ENCODE measurements at places on chromosomes 12 and 14.

- no peak overlapping the region for H3K4me3 ChIP-seq
- no peaks in the 10 kb centered on the region for H3K36me3 ChIP-seq
- no peak overlapping the region for H3K27ac ChIP-seq
- no peak for DNase-seq
- H3K4me1 ChIP-seq: no peaks in the 10 kb centered on the region
Measured at GRCh38 chr12:25052914-25053211, 104.0 kb upstream of the BCAT1 start.

DNA sequence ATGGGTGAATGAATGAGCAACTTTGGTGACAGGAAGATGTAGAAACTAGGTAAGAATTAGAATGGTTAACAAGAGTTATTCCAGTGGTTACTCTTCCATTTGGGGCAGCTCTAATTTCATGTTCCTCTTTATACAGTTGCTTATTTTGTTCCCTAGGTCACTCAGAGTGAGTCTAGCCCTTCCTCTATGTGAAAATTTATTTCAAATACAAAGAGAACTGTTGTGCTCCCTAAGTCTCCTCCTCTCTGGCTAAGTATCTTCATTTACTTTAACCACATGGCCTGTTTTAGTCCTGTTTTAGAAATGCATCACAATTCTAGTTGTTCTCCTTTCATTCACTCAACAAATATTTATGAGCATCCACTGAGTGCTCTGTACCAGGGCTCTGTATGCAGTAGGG, 51.1 kb upstream of the HIF1A start:
- no peak for DNase-seq
- no peak overlapping the region for H3K4me3 ChIP-seq
- no peaks in the 10 kb centered on the region for H3K36me3 ChIP-seq
- H3K27me3 ChIP-seq: no peaks in the 10 kb centered on the region
- no peak overlapping the region for H3K27ac ChIP-seq

GRCh38 chr12:52121824-52122539, 42.5 kb downstream of the SMIM41 start:
- DNase-seq: peak; percentile 90
- H3K27me3 ChIP-seq: no peaks in the 10 kb centered on the region
- no peak overlapping the region for H3K27ac ChIP-seq
- H3K4me1 ChIP-seq: peaks cover 32% of the 10 kb centered on the region
- peak overlapping the region; percentile 4 for H3K4me3 ChIP-seq

DNA sequence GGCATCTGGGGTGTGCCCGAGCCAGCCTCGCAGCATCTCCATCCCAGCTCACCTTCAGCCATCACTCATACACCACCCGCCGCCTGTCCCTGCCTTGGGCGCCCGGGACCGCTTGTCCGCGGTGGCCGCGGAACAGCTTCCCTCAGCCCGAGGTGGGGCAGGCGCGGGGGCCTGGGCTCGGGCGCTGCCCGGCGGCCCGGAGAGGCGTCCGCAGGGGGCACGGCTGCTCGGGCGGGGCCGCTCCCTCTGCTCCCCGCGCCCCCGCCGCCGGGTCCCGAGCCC, 430 bp downstream of the SLC41A2 start:
- 0 out of 2 replicates have a peak, but pooled peaks cover 2% of the 10 kb centered on the region for H3K4me1 ChIP-seq
- DNase-seq: no peak
- no peaks in the 10 kb centered on the region for H3K36me3 ChIP-seq

DNA sequence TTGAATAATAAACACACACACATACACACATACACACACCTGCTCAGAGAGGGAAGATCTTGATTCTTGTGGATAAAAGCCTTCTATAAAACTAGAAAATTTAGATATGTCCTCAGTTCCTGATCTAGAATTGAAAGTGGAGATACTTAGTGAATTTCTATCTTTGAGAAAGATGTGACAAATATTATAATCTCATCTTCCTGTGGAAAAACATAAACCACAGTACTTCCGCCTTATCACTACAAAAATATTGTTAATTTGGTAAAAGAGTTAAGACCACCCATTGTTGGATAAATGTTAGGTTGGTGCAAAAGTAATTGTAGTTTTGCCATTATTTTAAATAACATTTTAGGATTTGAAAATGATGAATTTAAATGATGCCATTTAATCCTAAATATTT, at the start of gene KLRK1:
Gene KLRK1, minus strand, starts transcription at position 138 of the 400 bp plus-strand sequence. CDS start 1,231 bp downstream, outside the sequence.
- H3K27me3 ChIP-seq: no peaks in the 10 kb centered on the region
- no peak within 1 kb of the TSS for H3K27ac ChIP-seq
- no peaks in the 10 kb centered on the region for H3K4me1 ChIP-seq
- H3K36me3 ChIP-seq: no peaks in the 10 kb centered on the region
- H3K4me3 ChIP-seq: no peak within 1 kb of the TSS
- DNase-seq: no peak

DNA sequence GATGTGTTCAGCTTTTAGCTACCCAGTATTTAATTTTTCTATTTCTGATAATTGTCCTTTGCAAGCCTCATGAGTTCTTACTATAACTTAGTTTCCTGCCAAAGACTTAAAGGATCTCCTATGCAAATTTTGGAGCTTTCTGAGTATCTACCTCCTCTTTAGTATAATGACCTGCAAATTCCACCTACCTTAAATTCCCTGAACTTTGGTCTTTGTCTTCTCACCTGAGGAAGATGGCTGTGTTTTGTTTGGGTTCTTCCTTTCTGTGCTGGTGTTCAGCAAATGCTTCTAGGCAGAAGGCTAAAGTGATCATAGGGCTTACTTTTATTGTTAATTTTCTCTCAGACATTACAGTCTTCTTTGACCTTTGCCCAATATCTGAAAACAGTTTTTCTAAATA, 142.8 kb downstream of the FUT8 start:
- H3K27ac ChIP-seq: no peak overlapping the region
- no peaks in the 10 kb centered on the region for H3K27me3 ChIP-seq
- DNase-seq: no peak
- no peak overlapping the region for H3K4me3 ChIP-seq
- H3K4me1 ChIP-seq: no peaks in the 10 kb centered on the region
- no peaks in the 10 kb centered on the region for H3K36me3 ChIP-seq

GRCh38 chr14:36485773-36486172, 34.3 kb downstream of the NKX2-1 start:
- H3K27me3 ChIP-seq: no peaks in the 10 kb centered on the region
- no peaks in the 10 kb centered on the region for H3K4me1 ChIP-seq
- H3K4me3 ChIP-seq: no peak overlapping the region
- no peak for DNase-seq

- H3K4me1 ChIP-seq: peaks cover 5% of the 10 kb centered on the region
- H3K27me3 ChIP-seq: no peaks in the 10 kb centered on the region
- H3K4me3 ChIP-seq: no peak overlapping the region
- H3K36me3 ChIP-seq: no peaks in the 10 kb centered on the region
- no peak for DNase-seq
- no peak overlapping the region for H3K27ac ChIP-seq
Measured at GRCh38 chr14:53368711-53369201, 215.6 kb upstream of the DDHD1 start.

DNA sequence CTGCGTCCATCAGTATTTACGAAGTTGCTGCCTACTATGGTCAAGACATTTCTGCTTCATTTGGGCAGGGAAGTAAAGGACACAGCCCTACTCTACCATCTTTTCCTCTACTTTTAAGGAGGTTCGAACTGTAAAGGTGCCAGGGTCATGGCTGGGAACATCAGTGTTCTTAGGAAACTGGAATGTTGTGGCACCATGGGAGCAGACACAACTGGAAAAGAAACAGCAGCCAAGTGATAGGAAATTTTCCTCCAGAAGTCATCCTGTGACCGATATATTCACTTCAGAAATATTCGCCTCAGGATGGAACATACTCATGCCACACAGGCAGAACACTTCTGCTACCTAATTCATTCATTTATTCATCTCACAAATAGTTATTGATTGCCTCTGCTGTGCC, 104.4 kb downstream of the ETV6 start:
- H3K36me3 ChIP-seq: 0 out of 2 replicates have a peak, but pooled peaks cover 3% of the 10 kb centered on the region
- H3K4me1 ChIP-seq: peaks cover 19% of the 10 kb centered on the region
- no peak overlapping the region for H3K4me3 ChIP-seq
- no peaks in the 10 kb centered on the region for H3K27me3 ChIP-seq
- no peak for DNase-seq
- H3K27ac ChIP-seq: no peak overlapping the region

GRCh38 chr12:219891-220352, 6.0 kb upstream of the SLC6A12 start:
- H3K4me3 ChIP-seq: no peak overlapping the region
- no peaks in the 10 kb centered on the region for H3K36me3 ChIP-seq
- peaks cover under 1% of the 10 kb centered on the region for H3K27me3 ChIP-seq
- peaks cover 9% of the 10 kb centered on the region for H3K4me1 ChIP-seq
- peak; percentile 98 for DNase-seq
- no peak overlapping the region for H3K27ac ChIP-seq

DNA sequence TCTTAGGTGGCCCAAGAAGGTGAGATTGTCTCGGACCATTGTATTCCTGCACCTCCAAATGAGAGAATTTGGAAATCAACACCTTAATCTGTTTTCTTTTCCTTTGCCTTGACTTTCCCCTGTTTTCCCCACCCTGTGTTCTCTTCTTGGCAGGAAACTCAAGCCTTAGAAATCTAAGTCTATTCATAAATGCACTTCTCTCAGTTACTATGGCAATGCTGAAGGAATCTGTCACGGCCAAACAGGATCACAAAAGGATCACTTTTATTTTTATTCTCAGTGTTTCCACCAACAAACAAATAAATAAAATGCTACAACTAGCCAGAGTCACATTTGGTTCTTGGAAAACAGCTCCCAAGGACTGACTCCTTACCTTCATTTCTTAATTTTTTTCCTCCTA, 270.5 kb downstream of the BCAT1 start:
- H3K4me3 ChIP-seq: no peak overlapping the region
- no peaks in the 10 kb centered on the region for H3K4me1 ChIP-seq
- H3K27me3 ChIP-seq: no peaks in the 10 kb centered on the region
- no peak for DNase-seq

- H3K27me3 ChIP-seq: no peaks in the 10 kb centered on the region
- no peaks in the 10 kb centered on the region for H3K36me3 ChIP-seq
- H3K27ac ChIP-seq: no peak overlapping the region
- no peaks in the 10 kb centered on the region for H3K4me1 ChIP-seq
- no peak overlapping the region for H3K4me3 ChIP-seq
- no peak for DNase-seq
Measured at GRCh38 chr12:39807043-39807442, 187.4 kb upstream of the ABCD2 start.

GRCh38 chr12:12891080-12891880, at the start of gene GPRC5A:
Gene GPRC5A, plus strand, starts transcription at chr12:12891562. Its CDS starts 16,688 bp downstream, at chr12:12908250.
- peaks cover 10% of the 10 kb centered on the region for H3K4me1 ChIP-seq
- H3K27me3 ChIP-seq: peaks cover 13% of the 10 kb centered on the region
- H3K36me3 ChIP-seq: no peaks in the 10 kb centered on the region
- peak within 1 kb of the TSS; percentile 66 for H3K4me3 ChIP-seq

DNA sequence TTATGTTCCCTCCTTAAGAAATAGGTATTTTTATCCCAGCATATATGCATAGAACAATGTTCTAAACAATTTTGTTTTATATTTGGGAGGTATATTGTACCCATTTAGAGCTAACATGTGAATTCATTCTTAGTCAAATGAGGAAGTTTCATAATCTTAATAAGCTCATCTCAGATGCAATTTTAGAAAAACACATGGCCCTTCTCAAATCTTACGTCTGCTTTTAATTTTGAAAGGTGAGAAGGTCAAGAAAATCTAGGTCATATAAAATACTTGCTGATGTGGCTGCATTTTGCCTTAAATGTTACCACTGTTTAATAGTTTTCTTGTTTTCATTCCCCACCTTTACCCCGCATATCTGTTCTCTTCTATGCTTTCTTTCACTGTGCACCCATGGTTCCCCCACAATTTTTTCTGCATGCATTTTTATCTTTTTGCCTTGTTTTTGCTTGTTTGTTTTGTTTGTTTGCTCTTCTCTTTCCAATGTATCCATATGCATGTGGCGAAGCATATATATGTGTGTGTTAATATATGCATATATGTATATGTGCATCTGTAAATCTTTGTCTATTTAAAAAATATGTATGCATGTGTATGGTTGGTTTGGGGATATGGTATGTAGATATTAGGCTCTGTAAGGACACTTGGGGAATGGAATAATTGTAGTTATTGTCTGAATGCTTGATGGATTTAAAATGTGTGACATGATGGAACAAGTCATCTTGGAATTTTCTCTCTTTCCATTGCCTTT, 317.1 kb downstream of the BCAT1 start:
- no peaks in the 10 kb centered on the region for H3K36me3 ChIP-seq
- no peaks in the 10 kb centered on the region for H3K27me3 ChIP-seq
- no peak overlapping the region for H3K4me3 ChIP-seq
- no peak overlapping the region for H3K27ac ChIP-seq
- DNase-seq: no peak
- H3K4me1 ChIP-seq: no peaks in the 10 kb centered on the region

DNA sequence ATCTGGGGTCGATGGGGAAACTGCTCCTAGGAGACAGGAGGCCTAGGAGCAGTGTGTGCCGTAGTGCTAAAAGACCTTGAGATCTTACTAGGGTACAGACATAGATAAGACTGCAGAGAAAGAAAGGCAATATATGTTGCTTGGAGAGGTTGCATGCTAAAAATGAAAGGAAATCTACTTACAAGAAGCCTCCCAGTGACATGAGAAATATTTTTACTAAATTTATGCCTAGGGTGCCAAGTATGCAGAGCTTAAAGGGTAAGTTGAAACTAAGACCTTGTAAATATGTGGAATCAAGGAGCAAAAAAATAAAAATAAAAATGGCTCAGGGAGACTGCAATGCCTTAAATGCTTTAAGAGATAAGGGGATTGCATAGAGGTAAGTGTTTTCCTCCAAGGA, 74.8 kb downstream of the PDE6H start:
- no peak overlapping the region for H3K4me3 ChIP-seq
- no peaks in the 10 kb centered on the region for H3K36me3 ChIP-seq
- no peaks in the 10 kb centered on the region for H3K27me3 ChIP-seq

- DNase-seq: peak; percentile 62
- no peak overlapping the region for H3K4me3 ChIP-seq
- H3K4me1 ChIP-seq: no peaks in the 10 kb centered on the region
- no peaks in the 10 kb centered on the region for H3K27me3 ChIP-seq
Measured at GRCh38 chr12:102848832-102849231, 68.2 kb downstream of the PAH start.

DNA sequence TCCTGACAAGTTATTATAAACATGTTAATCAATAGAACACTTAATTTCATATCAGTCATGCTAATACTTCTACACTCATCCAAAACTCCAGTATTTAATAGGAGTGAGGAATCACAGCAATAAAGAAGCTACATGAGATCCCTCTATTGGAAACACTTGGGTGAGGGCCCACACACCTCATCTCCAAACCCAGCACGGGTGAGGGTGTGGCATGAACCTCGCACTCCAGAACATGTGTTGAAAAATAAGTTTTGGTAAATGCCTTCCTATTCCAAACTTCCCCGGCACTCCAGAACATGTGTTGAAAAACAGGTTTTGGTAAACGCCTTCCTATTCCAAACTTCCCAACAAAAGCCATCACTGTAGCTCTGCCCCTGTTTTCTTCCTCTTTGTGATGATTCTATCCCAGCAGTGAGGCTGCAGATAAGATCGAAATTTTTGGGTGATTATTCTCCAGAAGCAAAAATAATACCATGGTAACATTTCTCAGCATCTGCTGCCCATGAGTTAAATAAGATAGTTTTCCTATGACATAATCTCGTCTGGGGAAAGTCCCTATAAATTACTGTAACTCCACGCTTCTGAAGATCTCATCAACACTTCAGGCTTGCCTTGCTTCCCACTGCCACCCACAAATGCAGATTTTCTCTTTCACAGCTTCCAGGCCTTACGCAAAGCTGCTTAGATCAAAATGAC, 24.4 kb upstream of the PTPRB start:
- no peak overlapping the region for H3K4me3 ChIP-seq
- DNase-seq: no peak
- no peak overlapping the region for H3K27ac ChIP-seq
- H3K36me3 ChIP-seq: no peaks in the 10 kb centered on the region
- peaks cover 6% of the 10 kb centered on the region for H3K4me1 ChIP-seq
- H3K27me3 ChIP-seq: no peaks in the 10 kb centered on the region
